ENCODE measurements at places on chromosomes 1 and 21. TPM values are rescaled to one million over a fixed set of nuclear protein-coding genes. Genes with fewer than 3 reads are reported as not detected.

The IL24 gene
- total RNA-seq, result not detected

The UBXN10 gene
- total RNA-seq, result 0.29 TPM

The ELAPOR1 gene
- 0.26 TPM for total RNA-seq

The TSSK3 gene
- total RNA-seq, result 1.2 TPM

The ACTL8 gene
- total RNA-seq, result not detected

The NDUFS2 gene
- total RNA-seq, result 96.1 TPM

The RAB3GAP2 gene
- total RNA-seq, result 48.8 TPM

The PRR9 gene
- not detected for total RNA-seq

The OPRD1 gene
- not detected for total RNA-seq

The GJC2 gene
- 2.6 TPM for total RNA-seq

The SDHB gene
- 113 TPM for total RNA-seq

The UTP11 gene
- total RNA-seq, result 35.3 TPM

The CAPN8 gene
- not detected for total RNA-seq

The FALEC gene
- total RNA-seq, result not detected

The CLDN17 gene
- not detected for total RNA-seq

The DNAJC28 gene
- total RNA-seq, result 1.6 TPM

The PDC gene
- total RNA-seq, result not detected

The HCRTR1 gene
- total RNA-seq, result 0.39 TPM

The HSPB7 gene
- 342 TPM for total RNA-seq

The CRP gene
- not detected for total RNA-seq

The RBM11 gene
- not detected for total RNA-seq

The GJB5 gene
- total RNA-seq, result not detected

The ZMYND12 gene
- 1.3 TPM for total RNA-seq

The TNFRSF9 gene
- not detected for total RNA-seq

The PCP4 gene
- total RNA-seq, result not detected

Measured in mesenteric fat pad (tissue), 1 donor.